ENCODE measurements at places on chromosomes 1 and 21. TPM values are rescaled to one million over a fixed set of nuclear protein-coding genes. Genes with fewer than 3 reads are reported as not detected.

- H3K27me3 ChIP-seq, result no peaks in the 10 kb centered on the region
- no peaks in the 10 kb centered on the region for H3K36me3 ChIP-seq
- DNase-seq, result no peak
- H3K27ac ChIP-seq, result no peak overlapping the region
These were observed 614.6 kb upstream of the PLXNA2 start for GRCh38 chr1:208858738-208859137.

- no peaks in the 10 kb centered on the region for H3K4me1 ChIP-seq
- H3K4me3 ChIP-seq, result no peak overlapping the region
- H3K36me3 ChIP-seq, result no peaks in the 10 kb centered on the region
- H3K27ac ChIP-seq, result no peak overlapping the region
- DNase-seq, result no peak
- H3K27me3 ChIP-seq, result no peaks in the 10 kb centered on the region
These were observed 165.9 kb downstream of the PTBP2 start for GRCh38 chr1:96887501-96887900.

DNA sequence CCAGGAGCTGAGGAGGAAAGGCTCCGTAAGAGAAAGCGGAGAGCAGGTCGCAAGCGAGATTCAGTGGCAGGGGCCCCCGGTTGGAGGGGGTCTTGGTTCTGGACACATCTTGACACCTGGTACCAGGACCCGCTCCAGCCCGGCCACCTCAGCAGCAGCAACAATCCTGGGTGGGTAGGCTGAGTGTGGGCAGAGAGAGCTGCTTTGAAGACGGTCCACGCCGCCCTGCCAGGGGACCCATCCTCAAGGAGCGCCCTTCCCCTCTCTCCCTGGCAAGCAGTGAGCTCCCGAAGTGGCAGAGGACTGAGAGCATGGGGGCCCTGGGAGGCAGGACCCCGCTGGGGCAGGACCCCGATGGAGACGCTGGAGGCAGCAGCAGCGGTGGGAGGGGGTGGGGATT, 35.6 kb upstream of the LAPTM5 start:
- no peaks in the 10 kb centered on the region for H3K4me1 ChIP-seq
- no peaks in the 10 kb centered on the region for H3K36me3 ChIP-seq
- no peak for DNase-seq
- no peak overlapping the region for H3K4me3 ChIP-seq
- H3K27me3 ChIP-seq, result peaks cover 6% of the 10 kb centered on the region

- no peaks in the 10 kb centered on the region for H3K36me3 ChIP-seq
- no peaks in the 10 kb centered on the region for H3K4me1 ChIP-seq
- H3K4me3 ChIP-seq, result no peak overlapping the region
- no peaks in the 10 kb centered on the region for H3K27me3 ChIP-seq
These were observed 111.6 kb downstream of the PLD5 start for GRCh38 chr1:242412921-242413320.

- no peak overlapping the region for H3K27ac ChIP-seq
- H3K4me1 ChIP-seq, result no peaks in the 10 kb centered on the region
- H3K4me3 ChIP-seq, result no peak overlapping the region
- no peaks in the 10 kb centered on the region for H3K27me3 ChIP-seq
- no peak for DNase-seq
These were observed 1250.7 kb upstream of the B3GALT2 start for GRCh38 chr1:194437135-194437534.

GRCh38 chr1:169931795-169932231, 38.1 kb upstream of the SCYL3 start:
- peaks cover 23% of the 10 kb centered on the region for H3K4me1 ChIP-seq
- no peak for DNase-seq
- peak overlapping the region; percentile 71 for H3K27ac ChIP-seq
- H3K4me3 ChIP-seq, result no peak overlapping the region
- no peaks in the 10 kb centered on the region for H3K27me3 ChIP-seq

Gene MTARC1
- total RNA-seq, result 0.74 TPM

Gene SLC2A1
- total RNA-seq, result 32.9 TPM

Gene CBS
- 62.5 TPM for total RNA-seq
